Type B pancreatic cell (in vitro differentiated cells): ENCODE measurements at places on chromosomes 13 and 19.
A peak's percentile ranks its signal among the peaks of the same experiment; 100 is the strongest.

GRCh38 chr13:61833228-61833627 is 417.6 kb upstream of the PCDH20 start:
- no peak for DNase-seq

GRCh38 chr13:78129359-78129758 is 210.7 kb upstream of the EDNRB start:
- DNase-seq = no peak

DNA sequence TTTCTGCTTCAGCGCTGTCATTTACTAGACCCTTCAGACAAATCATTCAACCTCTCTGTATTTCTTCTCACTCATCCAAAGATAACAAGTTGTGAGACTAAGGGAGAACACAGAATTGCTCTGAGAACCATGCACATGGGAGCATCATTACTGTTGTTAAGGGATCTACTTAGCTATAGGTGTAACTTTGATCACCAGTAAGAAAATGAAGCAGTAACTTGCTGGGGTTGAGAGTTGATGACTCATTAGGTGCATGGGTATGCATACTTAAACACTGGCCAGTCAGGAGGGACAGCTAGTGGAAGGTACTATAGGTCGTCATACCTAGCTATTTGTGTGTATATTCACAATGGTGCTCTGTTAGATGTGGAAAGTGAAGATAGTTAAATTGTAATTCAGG is 61.5 kb downstream of the B3GLCT start:
- no peak for DNase-seq

DNA sequence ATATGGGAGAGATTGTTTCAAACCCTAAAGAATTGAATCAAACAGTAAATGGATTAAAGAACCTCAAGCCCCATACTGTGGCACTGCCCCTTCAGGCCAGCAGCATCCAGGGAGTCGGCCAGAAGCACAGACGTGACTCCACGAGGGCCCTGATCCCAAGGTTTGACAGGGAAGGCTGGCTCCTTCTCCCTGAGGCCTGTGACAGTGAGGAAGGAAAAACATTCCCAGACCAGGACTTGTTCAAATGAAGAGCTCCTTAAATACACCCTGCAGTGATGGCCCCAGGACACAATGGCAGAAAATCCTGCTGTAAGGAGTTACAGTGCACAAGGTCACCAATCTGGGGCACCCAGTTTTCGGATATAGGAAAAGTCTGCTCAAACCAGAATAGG is 91.0 kb downstream of the COL4A1 start:
- DNase-seq = no peak

- DNase-seq = peak; percentile 80
Measured at GRCh38 chr19:45670670-45671453, 2.8 kb downstream of the GIPR start.

GRCh38 chr13:93226623-93227279 is at the start of gene GPC6:
Gene GPC6, plus strand, starts transcription at chr13:93226807.
- no peak for DNase-seq

DNA sequence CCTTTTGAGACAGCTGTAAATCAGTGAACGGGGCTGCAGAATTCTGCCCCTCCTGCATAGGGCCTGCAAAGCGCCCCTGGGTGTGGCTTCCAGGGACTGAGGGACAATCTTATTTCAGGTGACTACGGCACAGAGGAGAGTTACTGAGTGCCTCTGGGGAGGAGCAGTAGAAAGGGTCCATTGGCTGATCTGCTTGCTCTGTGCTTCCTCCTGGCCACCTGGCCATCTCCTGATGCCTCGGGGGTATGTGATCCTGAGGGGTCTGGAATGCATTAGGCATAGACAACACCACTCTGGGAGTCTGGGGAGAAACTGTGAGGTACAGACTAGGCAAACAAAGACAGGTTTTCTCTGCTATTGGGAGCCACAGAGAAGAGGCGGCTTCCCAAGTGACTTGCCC is 2.8 kb downstream of the KCTD15 start:
- no peak for DNase-seq

- no peak for DNase-seq
Measured at GRCh38 chr19:42363614-42364346, 26.3 kb downstream of the CNFN start.

- DNase-seq = no peak
Measured at GRCh38 chr13:85969331-85969730, 170.1 kb upstream of the SLITRK6 start.

DNA sequence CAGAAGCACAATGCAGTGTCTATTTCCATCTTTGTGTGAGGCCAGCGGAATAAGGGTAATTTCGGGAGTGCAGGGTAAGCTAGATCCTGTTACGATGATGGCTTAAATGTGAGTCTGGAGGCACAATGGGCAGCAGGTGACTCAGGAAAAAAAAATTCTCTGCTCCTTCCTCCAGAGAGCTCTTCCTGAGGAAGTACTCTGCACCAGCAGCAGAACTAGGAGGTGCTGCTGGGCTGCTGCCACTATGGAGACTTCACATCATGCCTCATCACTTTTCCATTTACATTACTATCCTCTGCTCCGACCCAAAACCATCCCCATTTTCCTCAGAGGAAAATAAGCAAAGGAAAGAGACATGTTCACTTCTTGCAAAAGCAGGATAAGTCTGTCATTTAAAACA is 282.0 kb downstream of the DNAJC15 start:
- DNase-seq = no peak

- DNase-seq = no peak
Measured at GRCh38 chr13:51550151-51550550, 34.1 kb upstream of the WDFY2 start.

DNA sequence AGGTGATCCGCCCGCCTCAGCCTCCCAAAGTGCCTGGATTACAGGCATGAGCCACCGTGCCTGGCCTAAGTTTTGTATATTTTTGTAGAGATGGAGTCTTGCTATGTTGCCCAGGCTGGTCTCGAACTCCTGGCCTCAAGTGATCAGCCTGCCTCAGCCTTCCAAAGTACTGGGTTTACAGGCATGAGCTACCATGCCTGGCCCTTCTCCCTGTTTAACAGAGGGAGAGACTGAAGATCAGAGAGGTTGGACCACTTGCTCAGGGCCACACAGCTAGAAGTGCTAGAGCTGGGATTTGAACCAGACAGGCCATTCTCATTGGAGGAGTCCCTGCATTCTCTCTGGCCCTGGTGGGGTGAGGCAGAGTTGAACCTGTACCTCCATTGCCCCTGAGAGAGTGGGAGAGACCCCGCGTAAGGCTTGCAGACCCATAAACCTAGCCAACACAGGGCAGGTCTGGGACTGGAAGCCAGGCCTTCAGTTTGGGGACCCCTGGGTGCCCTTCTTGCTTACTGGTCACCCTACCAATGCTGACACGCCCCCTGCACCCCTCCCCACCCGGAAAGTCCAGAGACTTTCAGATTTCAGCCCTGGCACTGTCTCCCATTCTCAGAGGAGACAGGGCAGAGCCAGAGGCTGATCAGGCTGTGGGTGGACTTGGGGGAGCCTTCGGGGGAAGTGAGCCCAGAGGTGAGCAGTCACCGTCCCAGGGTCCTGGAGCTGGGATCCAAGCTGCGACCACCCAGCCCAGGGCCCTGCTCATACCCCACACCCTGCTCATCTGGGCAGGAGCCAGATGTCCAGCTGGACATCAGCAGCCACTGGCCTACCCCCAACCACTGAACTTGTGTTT is 13.3 kb downstream of the TTYH1 start:
- DNase-seq = no peak

- DNase-seq = no peak
Measured at GRCh38 chr13:95541308-95541707, 11.2 kb upstream of the CLDN10 start.

DNA sequence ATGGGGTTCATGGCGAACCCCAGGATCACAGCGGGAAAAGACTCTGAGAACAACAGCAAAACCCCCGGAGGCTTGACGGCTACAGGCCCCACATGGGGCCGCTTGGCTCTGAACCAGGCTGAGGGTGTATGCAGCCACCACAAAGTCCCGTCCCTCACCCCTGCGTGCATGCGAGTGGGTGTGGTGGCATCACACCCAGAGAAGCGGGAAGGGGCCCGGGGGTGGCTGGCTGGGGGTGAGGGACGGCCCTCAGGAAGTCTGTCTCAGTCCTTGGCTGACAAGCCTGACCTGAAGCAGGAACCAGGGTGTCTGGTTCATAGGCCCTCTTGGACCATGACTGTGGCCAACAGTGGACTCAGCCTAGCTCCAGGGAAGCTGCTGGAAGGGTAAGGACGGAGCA is 34.2 kb downstream of the CEBPG start:
- DNase-seq = no peak

DNA sequence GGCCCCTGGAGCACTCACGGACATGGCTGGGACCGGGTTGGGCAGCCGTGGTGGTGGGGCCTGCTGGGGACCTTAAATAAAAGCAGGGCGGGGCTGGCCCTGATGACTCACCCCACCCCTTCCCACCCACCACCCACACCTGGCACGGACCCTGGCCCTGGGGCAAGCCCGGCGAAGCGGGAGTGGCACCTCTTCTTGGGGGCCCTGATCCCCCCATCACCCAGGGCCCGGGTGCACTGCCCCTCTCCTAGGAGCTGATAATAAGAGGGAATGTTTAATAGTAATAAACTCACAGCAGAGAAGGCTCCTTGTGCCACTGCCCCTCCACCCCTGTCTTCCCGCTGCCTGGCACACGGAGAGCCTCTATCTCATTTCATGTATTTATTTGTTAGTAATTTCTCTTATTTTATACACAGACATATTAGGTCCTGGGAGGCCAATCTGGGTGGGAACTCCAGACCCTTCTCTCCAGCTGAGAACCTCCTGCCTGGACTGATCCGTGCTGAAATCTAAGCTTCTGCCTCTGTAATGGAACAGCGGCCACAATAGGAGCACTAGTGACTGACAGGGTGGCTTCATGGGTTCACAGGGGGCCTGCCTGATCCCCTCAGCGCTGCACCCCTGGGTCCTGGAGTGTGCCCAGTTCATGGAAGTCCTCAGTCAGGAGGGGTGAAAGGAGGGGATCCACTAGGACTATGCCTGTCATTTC is at the start of gene LGALS7:
LGALS7 (minus strand) TSS at position 49 of the 709 bp plus-strand sequence; CDS start at position 24, 25 bp downstream.
- no peak for DNase-seq

GRCh38 chr19:47058621-47059022 is 10.2 kb upstream of the TMEM160 start:
- no peak for DNase-seq

DNA sequence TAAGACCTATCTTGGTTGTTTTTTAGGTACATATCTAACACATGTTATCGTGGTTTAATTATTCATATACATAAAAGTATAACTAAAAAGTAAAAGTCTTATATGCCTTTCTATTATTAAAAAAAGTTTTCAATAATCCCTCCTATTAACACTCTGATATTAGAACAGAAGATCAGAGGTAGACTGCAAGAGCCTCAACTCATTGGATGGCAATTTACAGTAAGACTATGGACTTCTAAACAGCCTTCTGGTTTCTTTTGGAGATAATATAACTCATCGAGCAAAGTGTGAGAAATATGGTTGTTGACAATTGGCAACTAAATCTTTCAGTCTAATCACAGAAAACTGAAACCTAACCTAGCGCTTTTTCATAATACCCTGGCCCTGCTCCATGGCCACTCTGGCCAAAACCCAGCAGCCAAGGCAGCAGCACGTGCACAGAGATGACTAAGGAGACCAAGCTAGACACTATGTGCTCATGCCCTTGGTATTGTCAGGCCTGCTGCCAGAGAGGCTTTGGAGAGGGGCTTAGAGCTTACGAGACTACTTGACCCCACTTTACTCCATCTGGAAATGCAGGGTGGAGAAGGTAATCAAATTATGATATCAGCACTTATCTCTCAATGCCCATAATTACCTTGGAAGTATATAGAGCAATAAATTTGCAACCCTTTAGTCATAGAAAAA is 40.6 kb upstream of the EEF1AKMT1 start:
- no peak for DNase-seq

DNA sequence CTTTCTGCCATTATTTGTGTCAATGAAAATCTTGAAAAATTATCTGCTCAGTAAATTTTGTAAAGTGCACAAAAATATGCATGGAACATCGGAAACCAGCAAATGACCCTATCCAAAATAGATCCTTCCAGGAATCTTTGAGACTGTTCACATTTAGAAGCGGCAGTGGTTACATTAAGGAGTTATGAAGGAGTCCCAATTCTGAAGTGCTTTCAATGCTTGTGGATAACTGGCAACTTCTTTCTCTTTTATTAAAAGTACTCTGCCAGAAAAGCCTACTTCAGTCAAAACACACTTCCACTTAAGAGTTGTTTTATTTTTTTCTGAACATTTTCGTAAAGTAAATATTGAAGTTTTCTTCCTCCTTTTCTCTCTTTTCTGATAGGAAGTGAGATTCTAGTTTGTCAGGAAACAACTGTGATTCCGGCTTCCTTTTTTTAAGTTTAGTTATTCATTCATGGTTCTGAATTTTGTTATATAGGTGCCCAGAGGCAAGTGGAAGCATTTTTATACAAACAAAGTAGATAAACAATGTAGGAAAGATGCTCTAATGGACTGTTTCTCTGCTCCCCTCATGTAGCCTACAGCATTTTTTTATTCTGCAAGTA is 83.5 kb downstream of the PCDH9 start:
- no peak for DNase-seq

DNA sequence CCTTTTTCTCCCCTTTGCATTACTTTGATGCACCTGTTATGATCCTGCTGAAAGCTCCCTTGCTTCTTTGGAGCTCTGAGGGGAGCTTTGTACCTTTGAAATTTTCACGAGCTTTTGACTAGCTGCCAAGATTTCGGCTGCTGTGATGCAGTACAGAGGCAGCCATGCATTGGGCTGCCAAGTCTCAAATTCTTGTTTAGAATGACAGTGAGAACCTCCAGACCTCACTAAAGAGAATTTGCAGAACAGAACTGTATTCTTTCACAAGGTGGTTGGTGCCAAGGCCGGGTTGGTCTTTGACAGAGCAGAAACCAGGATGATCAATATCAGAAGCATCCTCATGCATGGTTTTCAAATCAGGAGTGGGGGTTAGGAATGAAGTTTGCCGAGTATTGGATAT is 414.8 kb downstream of the GPC5 start:
- DNase-seq = no peak

- DNase-seq = no peak
Measured at GRCh38 chr19:2325281-2326046, 2.9 kb downstream of the LSM7 start.

- DNase-seq = no peak
Measured at GRCh38 chr13:99273128-99273527, 14.9 kb upstream of the GPR18 start.

- no peak for DNase-seq
Measured at GRCh38 chr13:71124230-71124629, 742.8 kb downstream of the DACH1 start.
